ENCODE measurements at places on chromosomes 7 and 10.

DNA sequence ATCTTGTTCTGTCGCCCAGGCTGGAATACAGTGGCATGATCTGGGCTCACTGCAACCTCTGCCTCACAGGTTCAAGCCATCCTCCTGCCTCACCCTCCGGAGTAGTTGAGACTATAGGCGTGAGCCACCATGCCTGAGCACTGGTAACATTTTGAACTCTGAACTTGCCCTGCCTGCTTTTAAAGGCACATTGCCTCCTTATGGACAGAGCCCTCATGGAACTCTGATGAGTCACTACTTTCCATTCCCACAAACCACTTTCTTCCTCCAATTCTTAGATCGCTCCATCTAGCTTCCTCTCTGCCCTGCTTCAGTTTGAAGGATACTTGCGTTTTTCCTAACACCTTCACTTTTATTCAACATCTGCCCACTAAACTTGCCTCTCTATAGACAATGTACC lies 38.1 kb downstream of the PRPS1L1 start:
- no peak for DNase-seq
- no peaks in the 10 kb centered on the region for H3K4me1 ChIP-seq
- H3K27ac ChIP-seq: no peak overlapping the region
- H3K36me3 ChIP-seq: no peaks in the 10 kb centered on the region
- H3K27me3 ChIP-seq: no peaks in the 10 kb centered on the region
- H3K4me3 ChIP-seq: no peak overlapping the region

DNA sequence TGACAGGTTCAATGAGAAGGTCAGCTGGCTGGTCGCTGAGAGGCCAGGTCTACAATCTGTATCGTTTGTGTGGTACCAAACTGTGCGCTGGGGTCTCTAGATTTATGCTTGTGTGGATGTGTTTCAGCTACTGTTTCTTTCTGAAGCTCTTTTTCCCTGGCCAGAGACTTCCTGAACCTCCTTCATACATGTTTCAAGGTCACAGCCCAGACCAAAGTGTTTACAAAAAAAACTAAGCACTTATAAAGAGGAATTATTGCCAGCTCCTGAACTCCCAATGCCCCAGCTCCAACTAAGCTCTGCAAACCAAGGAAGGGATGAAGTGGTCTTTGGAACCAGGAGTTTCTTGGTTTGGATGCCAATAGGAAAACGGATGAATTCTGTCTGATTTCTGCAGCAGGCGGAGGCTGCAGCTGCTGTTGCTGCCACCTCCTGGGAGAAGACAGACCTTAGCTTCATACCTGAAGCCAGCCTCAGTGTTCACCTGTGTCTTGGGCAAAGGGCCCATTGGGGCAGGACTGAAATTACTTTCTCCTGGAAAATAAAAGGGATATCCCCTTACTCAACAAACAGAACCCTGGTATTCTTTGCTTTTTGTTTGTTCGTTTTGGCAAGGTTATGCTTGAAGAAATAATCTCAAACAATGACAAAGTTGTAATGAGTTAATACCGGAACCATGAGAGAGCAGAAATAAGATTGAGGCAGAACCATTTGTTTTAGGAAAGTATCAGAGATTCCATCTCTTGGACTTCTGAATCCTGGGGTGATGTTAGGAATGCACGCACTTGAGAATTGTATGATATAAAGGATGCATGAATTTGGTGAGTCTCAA lies 24.6 kb upstream of the MKLN1 start:
- H3K36me3 ChIP-seq: no peaks in the 10 kb centered on the region
- no peaks in the 10 kb centered on the region for H3K4me1 ChIP-seq
- DNase-seq: peak; percentile 55

DNA sequence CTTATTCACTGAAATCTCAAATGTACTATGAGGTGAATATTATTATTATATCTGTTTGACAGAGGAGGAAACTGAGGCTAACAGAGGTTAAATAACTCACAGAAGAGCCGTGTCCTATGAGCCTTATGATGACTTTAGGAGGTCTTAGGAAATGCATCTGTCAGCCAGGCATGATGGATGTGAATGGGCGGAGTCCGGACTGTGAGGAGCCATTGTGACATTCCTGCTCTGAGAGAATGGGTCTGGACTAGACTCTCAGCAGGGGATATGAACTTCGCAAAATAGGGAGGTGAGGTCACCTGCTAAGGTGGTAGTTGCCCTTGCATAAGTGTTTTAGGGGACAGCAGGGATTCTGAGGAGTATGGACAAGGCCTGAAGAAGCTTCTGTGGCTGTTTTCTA lies 153.6 kb downstream of the TMEM178B start:
- no peak overlapping the region for H3K27ac ChIP-seq
- DNase-seq: no peak
- no peaks in the 10 kb centered on the region for H3K27me3 ChIP-seq
- H3K4me3 ChIP-seq: no peak overlapping the region
- no peaks in the 10 kb centered on the region for H3K36me3 ChIP-seq

DNA sequence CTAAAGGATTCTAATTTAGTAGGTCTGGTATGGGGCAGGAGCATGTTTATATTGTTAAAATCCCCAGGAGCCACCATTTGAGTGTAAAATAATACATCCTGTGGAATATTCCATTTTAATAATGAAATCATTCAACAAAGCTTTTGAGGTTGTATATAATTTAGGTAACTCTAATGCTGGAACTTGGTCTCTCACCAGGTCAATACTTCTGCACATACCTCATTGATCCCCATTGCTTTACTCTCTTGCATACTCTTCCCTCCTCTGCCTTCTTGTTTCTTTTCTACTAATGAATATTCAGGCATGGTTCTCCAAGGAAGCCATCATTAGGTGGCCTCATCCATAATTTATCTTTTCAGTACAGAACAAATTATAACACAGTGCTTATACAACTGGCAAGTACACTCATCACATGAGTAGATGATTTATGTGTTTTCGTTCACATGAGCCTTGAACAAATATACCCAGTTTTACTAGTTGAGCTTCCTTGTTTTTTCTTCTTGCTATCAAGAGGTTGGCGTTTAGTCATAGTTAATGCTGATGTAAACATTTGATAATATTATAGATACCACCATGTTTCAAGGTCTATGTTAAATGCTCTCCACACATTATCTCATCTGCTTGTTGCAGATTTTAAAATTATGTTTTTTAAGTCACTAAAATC lies 7.2 kb downstream of the PALS2 start:
- no peak overlapping the region for H3K4me3 ChIP-seq
- H3K4me1 ChIP-seq: peaks cover 11% of the 10 kb centered on the region
- no peak for DNase-seq

DNA sequence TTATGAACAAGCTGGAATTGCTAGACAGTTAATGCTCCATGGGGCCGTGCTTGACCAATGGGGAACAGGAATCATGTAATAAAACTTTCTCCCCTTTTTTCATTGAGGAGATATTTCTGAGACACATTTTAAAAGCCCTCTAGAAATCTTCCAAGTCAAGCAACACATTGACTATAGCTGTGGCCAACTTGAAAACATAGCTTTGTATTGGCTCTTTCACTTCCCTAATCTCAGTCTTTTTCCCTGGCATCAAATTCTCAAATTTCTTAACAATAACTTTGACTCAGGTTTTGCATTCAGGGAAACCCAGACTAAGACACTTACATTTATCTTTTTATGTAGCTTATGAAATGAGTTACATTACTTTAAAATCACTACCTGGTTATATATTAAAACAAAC lies 947.1 kb upstream of the MBL2 start:
- H3K27me3 ChIP-seq: no peaks in the 10 kb centered on the region
- no peak overlapping the region for H3K4me3 ChIP-seq
- H3K4me1 ChIP-seq: no peaks in the 10 kb centered on the region
- no peak overlapping the region for H3K27ac ChIP-seq
- no peak for DNase-seq
- H3K36me3 ChIP-seq: no peaks in the 10 kb centered on the region

GRCh38 chr7:86889501-86889900 lies 170.0 kb downstream of the ELAPOR2 start:
- H3K36me3 ChIP-seq: no peaks in the 10 kb centered on the region
- no peak overlapping the region for H3K27ac ChIP-seq
- no peaks in the 10 kb centered on the region for H3K4me1 ChIP-seq
- DNase-seq: no peak

GRCh38 chr10:121838149-121838548 lies 89.7 kb downstream of the ATE1 start:
- H3K36me3 ChIP-seq: peaks cover 12% of the 10 kb centered on the region
- no peaks in the 10 kb centered on the region for H3K27me3 ChIP-seq
- H3K4me1 ChIP-seq: no peaks in the 10 kb centered on the region
- no peak overlapping the region for H3K27ac ChIP-seq

DNA sequence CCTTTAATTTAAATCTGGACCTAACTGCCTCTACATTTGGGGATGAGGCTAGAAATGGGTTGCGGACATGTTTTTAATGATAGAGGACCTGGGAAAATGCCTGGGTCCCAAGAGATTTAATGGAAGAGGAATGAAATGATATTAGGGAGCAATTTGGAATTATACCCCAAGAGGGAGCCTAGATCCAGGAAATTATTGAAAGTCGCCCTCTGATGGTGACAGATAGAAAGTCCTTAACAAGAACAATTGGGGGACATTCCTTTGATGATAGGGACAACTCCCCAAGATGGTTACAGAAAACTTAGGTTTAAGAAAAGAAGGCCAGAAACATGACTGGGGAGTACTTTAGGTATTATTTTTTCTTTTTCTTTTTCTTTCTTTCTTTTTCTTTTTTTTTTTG lies 9.5 kb upstream of the TSGA13 start:
- H3K27ac ChIP-seq: no peak overlapping the region
- H3K36me3 ChIP-seq: no peaks in the 10 kb centered on the region
- DNase-seq: no peak
- H3K4me1 ChIP-seq: no peaks in the 10 kb centered on the region
- no peaks in the 10 kb centered on the region for H3K27me3 ChIP-seq
- no peak overlapping the region for H3K4me3 ChIP-seq

DNA sequence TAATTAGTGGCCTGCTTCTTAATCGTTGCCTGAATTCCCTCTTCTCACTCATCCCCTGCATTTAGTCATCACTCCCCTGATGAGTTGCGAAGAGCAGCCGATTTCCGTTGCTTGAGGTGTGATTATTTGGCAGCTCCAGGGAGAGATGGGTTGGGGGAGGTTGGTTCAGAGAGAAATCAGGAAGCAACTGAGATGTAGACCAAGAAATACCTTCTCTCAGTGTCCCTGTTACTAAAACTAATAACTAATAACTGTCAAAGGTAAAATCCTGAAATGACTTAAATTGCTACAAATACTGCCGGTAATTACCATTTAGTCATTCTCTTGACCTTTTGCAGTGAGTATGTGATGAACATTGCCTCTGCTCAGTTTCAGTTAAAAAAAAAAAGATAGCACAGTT lies 76.9 kb downstream of the ELMO1 start:
- H3K36me3 ChIP-seq: peaks cover 3% of the 10 kb centered on the region
- H3K4me1 ChIP-seq: peaks cover 4% of the 10 kb centered on the region
- H3K4me3 ChIP-seq: no peak overlapping the region

- H3K27me3 ChIP-seq: no peaks in the 10 kb centered on the region
- DNase-seq: no peak
- H3K36me3 ChIP-seq: no peaks in the 10 kb centered on the region
- no peak overlapping the region for H3K27ac ChIP-seq
Measured at GRCh38 chr7:9842301-9842700, 1131.4 kb upstream of the PHF14 start.

DNA sequence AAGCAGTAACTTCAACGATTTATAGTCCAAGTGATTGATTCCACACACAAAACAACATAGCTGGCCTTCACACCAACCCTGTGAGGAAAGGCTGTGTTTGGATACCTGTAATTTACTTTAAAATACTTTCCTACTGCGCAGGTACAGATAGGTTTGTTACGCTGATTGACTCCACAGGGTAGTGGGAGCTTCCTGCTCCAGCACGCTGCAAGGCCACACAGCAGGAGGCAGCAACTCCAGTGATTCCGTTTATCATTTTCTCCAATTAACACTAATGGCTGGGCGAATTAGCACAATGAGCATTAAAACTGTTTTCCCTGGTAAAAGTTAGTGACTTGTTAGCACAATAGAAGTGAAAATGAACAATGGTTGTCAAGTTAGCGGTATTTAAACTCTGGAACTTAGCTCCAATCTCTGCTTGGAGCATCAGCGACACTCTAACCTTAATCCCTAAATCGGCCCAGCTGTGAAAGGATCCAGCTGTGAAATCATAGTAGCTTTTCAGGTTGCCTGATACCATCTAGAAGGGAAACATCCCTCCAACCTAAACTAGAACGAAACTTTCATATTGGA lies 959 bp downstream of the DCLRE1C start:
- peak overlapping the region; percentile 96 for H3K4me3 ChIP-seq
- H3K36me3 ChIP-seq: no peaks in the 10 kb centered on the region
- no peaks in the 10 kb centered on the region for H3K27me3 ChIP-seq
- peak overlapping the region; percentile 78 for H3K27ac ChIP-seq
- peaks cover 32% of the 10 kb centered on the region for H3K4me1 ChIP-seq

DNA sequence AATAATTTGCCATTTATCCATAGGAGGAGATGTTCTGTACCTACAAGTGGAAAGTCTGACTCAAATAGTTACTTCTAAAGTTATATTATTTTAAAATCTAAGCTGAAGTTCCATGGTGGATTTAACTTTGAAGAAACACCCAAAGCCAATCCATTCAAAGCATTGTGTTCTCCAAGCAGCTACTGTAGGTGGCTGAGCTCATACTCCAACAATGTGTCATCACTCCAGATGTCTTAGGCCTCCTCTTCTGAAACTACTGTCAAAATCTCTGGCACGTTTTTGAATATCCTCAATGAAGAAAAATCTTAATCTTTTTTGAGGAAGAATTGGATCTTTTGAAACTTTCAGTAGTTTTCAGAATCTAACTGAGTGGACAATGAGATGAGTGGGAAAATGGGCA lies 169.1 kb downstream of the PTEN start:
- no peaks in the 10 kb centered on the region for H3K27me3 ChIP-seq
- H3K27ac ChIP-seq: no peak overlapping the region
- H3K4me3 ChIP-seq: no peak overlapping the region
- H3K4me1 ChIP-seq: peaks cover 18% of the 10 kb centered on the region
- DNase-seq: no peak

DNA sequence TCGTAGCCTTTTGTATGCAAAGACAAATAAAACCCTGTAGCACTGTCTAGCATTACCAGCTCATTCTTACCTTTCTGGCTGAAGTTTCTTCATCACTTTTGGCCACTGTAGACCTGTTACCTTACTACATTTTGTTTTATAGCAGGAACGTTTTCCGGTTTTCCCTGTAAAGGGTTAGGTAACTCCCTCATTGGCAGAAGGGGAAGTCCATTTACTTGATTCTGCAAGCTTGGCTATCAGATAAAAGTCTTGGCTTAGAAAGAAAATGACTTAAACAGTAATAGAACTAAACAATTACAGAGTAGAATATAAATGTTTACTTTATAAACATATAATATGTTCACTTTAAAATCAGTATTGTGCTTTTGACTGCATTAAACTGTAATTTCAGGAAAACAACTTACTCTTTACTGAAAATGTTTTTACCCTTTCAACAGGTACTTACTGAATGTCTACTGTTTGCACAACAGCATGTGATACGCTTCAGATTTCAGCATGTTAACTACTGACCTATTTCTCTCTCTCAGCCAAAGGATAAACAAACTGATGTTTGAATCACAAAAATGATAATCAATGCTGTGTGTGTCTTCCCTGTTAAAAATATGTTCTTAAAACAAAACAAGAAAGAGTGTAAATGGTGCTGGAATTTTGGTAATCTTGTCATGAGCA lies 67.1 kb downstream of the OTUD1 start:
- no peaks in the 10 kb centered on the region for H3K4me1 ChIP-seq
- no peak overlapping the region for H3K4me3 ChIP-seq
- no peaks in the 10 kb centered on the region for H3K36me3 ChIP-seq
- no peaks in the 10 kb centered on the region for H3K27me3 ChIP-seq

All from CD8-positive, alpha-beta memory T cell (primary cell).